RKO (cell line): ENCODE measurements at places on chromosomes 5 and 9.

DNA sequence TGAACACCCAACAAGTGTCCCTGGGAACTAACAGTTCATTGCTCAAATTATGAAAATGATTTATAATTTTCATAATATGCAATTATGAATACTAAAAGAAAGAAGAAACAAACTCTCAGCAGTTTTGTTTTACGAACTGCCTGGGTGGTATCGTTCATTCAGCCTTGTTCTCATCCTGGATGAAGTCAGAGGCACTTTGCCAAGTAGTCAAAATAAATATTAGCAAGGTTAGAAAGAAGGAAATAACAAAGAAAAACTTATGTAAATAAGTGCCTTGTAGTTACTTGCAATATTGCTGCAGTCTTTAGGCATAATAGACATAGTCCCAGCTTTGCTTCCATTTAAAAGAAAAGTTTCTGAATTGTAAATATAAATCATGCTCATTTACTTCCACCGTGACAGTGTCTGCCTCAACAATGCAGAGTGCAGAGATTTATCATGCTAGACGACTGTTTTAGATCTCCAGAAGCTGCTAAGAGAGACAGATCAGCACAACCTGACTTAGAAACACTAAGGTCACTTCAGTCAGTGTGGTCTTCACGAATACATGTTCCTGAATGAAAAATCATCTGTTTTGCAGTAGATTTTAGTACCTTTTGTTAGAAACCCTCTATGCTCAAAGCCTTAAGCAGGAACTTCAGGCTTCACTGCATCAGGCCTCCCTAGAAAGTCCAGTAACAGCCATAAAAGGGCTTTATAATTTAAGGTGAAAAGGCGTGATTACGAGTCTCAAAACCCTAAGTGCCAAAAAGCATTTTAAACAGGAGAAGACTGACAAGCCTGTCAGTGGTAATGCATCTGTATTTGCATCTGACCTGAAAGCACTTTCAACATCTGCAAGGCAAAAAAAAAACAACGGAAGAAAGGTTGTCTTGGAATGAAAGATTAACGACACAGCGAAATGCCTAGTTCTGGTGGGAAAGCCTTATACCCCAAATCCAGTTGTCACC is 92.1 kb downstream of the TMEM167A start:
- no peak for DNase-seq

GRCh38 chr5:85453026-85453349 is 1068.3 kb upstream of the EDIL3 start:
- DNase-seq: no peak

DNA sequence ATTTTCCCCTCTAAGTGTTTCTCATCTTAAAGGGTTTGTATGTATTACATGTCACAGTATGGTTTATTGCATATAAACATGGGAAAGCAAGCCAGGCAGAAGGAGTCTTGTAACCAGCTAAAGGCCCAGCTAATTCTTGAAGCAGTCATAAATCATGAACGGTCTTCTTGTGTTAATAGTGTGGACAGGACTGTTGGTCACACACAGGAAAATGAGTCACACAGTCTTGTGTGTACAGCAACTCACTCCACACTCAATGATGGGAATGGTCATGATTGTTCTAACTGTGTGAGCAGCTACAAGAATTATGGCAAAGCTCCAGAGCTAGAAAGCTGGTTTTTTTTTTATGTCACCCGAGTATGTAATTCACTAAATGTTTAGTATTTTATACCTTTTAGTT is 123.9 kb downstream of the GHR start:
- peak; percentile 65 for DNase-seq

DNA sequence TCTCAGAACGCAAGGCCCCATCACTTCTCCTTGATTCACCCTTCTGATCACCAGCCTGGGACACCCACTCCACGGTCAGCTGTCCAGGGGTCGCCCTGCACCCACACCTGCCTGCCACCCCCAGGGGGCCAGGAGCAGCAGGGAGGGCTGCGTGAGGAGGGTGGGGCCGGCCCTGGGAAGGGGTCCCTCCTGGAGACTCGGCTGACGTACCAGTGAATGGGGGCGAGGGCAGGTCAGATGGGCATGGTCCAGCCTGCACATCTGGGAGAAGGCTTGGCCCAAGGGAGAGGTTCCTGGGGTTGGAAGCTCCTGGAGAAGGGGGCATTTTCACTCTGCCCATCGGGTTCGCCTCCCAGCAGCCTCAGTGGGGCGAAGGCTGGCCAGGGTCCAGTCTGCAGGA is 21.8 kb upstream of the SARDH start:
- DNase-seq: no peak

- DNase-seq: peak; percentile 57
These were observed 996.4 kb upstream of the WWC1 start for GRCh38 chr5:167294882-167295680.

DNA sequence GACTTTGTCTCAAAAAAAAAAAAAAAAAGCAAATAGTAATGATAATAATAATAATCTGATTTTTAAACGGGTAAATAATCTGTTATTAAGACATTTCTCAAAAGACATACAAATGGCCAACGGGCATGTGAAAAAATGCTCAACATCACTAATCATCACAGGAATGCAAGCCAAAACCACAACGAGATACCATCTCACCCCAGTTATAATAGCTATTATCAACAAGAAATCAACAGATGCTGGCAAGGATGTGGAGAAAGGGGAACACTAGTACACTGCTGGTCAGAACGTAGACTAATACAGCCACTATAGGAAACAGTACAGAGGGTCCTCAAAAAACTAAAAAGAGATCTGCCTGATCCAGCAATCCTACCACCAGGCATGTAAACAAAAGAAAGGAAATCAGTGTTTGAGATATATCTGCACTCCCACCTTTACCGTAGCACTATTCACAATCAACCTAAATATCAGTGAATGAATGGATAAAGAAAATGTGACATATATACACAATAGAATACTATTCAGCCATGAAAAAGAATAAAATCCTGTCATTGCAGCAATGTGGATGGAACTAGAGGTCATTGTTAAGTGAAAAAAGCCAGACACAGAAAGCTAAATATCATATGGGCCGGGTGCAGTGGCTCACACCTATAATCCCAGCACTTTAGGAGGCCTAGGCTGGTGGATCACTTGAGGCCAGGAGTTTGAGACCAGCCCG is 24.9 kb downstream of the VAV2 start:
- no peak for DNase-seq

DNA sequence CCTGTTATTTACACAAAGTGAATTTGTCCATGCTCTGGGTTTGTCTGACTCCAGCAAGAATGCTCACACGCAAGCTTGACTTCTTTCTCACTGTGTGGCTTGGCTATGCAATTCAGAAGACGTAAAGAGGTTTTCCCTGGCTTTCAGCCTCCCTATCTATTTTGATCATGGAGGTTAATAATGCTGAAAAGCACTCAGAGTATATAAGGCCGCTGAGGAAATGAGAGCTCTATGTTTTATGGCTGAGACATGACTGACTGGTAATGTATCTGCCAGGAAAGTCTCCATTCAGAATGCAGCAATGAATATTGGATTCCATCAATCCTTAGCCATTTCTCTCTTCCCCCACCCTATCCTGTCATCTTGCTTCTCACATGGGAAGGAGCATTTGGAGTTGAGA is 417.3 kb downstream of the DMAC1 start:
- DNase-seq: no peak

GRCh38 chr9:18485714-18486113 is 11.8 kb downstream of the ADAMTSL1 start:
- no peak for DNase-seq

GRCh38 chr9:131214876-131215275 is 61.4 kb downstream of the FAM78A start:
- DNase-seq: no peak

GRCh38 chr5:8865686-8866374 is 680.0 kb downstream of the SEMA5A start:
- no peak for DNase-seq

DNA sequence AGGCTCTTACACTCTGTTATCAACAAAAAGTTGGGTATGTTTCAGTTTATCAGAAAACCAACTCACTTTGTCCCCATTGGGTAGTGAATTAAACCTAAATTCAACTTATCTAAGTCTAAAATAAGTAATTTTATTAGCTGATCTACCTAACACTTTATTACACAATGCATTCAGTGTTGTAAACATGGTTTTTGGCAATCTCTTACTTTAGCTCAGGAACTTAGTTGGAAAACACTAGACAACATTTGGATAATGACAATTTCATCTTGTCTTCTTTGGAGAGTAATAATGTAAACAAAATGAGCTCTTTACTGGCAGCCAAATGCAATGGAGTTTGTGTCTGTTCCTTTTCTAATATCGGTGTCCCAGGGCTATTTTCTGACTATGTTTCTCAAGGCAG is 33.0 kb downstream of the FGF10 start:
- DNase-seq: no peak

- no peak for DNase-seq
These were observed 103.2 kb downstream of the RGS3 start for GRCh38 chr9:113566712-113567071.

GRCh38 chr5:154470947-154471870 is 6.8 kb downstream of the HAND1 start:
- no peak for DNase-seq

DNA sequence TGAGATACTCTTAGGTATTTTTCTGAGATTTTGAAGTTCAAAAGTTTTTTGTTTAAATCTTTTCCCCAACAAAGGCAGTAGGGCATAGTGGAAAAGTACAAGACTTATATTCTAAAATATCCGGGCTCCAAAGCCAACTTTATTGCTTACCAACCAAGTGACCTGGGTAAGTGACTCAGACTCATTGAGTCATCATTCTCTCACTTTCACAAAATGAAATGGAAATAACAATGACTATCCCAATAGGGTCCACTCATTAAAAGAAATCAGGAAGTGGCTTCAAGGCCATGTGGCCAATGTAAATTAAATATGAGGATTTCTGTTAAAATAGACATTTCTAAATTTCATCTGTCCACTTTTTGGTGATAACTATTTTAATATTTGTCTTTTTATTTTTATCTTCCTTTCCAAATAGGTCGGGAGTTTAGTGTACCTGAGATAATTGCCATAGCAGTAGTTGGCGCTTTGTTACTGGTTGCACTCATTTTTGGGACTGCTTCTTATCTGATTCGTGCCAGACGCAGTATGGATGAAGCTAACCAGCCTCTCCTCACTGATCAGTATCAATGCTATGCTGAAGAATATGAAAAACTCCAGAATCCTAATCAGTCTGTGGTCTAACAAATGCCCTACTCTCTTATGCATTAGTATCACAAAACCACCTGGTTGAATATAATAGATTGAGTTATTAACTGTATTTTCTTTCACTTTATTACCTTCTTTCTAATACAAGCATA is 15.5 kb downstream of the TYRP1 start:
- DNase-seq: peak; percentile 85

GRCh38 chr9:98230304-98230703 is 25.1 kb downstream of the TBC1D2 start:
- DNase-seq: no peak

GRCh38 chr9:75903785-75904360 is 13.4 kb downstream of the PCSK5 start:
- DNase-seq: peak; percentile 79

- no peak for DNase-seq
These were observed 803.8 kb upstream of the ZNF608 start for GRCh38 chr5:125550274-125550673.

GRCh38 chr9:131398204-131398603 is 4.3 kb downstream of the PRRC2B start:
- DNase-seq: no peak

DNA sequence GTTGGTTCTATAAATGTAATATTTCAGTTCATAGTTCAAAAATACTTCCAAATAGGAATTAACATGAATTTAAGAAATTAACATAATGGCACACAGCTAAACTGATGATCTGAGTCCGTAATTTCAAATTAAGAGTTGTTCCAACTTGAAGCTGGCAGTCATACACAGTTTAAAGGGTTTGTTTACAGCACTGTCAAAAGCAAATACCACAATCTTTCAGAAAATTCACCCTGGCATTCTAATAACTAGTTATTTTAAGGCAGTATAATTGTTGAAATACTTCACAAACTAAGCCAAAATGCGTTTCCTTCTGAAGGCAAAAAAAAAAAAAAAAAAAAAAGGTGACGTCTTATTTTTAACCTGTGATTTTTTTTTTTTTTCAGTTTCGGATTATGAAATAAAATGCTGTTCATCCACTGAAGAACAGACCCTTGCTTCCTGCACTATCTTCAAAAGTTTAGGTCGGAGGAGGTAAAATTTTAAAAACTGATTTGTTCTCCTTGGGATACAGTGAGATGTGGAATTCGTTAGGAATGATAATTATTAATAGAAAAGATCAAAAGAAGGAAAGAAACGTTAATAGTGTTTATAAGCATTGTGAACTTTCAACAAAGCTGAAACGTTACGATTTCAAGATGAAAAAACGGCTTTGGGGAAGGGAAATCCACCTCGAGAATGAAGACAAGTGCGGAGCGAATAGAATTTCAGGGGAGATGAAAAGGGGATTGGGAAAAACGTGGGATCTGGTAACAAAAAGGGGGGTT is 850 bp downstream of the IL6ST start:
- peak; percentile 28 for DNase-seq

- DNase-seq: no peak
These were observed 8.3 kb upstream of the SCGB3A1 start for GRCh38 chr5:180599590-180599914.

DNA sequence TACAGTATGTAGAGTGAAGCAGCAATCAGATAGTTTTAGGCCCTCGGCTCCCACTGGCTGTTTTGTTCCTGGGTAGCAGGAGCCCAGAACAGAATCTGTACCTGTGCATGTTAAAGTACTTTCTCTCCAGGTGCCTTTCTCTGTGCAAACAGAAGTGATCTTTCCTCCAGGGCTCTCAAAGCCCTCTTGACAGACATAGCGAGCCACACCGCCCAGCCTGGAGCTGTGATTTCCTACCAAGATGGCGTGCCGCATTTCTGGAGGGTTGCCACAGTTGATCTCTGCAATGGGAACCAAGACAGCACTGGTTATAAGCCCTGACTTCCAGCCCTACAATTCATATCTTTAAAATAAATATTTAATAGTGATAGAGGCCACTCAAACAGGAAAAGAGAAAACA is 50.9 kb downstream of the SUSD1 start:
- DNase-seq: no peak

- DNase-seq: no peak
These were observed 24.0 kb upstream of the EPB41L4B start for GRCh38 chr9:109344866-109345265.

DNA sequence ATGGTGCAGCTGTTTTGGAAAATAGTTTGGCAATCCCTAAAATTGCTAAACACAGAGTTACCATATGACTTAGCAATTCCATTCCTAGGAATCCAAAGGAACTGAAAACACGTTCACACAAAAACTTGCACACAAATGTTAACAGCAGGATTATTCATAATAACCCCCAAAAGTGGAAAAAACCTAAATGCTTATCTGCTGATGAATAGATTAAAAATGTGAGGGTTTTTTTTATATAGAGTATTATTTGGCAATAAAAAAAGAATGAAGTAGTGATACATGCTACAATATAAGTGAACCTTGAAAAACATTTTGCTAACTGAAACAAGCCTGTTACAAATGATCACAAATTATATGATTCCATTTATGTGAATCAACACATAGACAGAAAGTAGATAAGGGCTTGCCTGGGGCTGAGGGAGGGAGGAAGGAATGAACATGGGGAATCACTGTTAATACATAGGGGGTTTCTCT is 45.1 kb upstream of the TRIO start:
- DNase-seq: no peak

GRCh38 chr5:3564116-3564515 is 31.5 kb upstream of the IRX1 start:
- no peak for DNase-seq
